ENCODE measurements at places on chromosomes 12 and 14.

GRCh38 chr12:45343269-45344051 lies 127.6 kb downstream of the ANO6 start:
- peak; percentile 55 for DNase-seq

- DNase-seq = no peak
Observed at GRCh38 chr14:38238878-38239277, 17.0 kb downstream of the CLEC14A start.

GRCh38 chr14:103687712-103688111 lies 27.5 kb downstream of the XRCC3 start:
- no peak for DNase-seq

GRCh38 chr12:47881051-47881450 lies 23.7 kb downstream of the VDR start:
- DNase-seq = no peak
